ENCODE measurements at places on chromosomes 7 and 10. TPM values are rescaled to one million over a fixed set of nuclear protein-coding genes. Genes with fewer than 3 reads are reported as not detected.

GRCh38 chr7:22776964-22777363, 45.7 kb downstream of the TOMM7 start:
- no peak for DNase-seq

DNA sequence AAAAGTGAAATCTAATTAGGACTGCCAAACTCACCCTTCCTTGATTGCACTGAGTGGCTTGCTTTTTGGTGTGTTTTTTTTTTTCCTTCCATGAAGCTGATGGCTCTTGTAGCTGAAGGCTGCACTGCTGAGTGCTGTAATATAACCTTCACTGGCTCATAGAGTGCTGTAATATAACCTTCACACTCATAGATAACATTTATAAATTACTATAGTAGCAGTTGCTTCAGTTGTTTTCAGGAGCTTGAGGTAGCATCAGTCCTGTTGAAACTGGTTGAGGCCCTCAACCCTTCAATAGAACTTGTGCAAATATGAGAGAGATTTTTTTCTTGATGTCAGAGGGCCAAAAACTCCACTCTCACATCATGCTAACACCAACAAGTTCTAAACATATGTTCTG, 404.9 kb upstream of the MBL2 start:
- DNase-seq: no peak

DNA sequence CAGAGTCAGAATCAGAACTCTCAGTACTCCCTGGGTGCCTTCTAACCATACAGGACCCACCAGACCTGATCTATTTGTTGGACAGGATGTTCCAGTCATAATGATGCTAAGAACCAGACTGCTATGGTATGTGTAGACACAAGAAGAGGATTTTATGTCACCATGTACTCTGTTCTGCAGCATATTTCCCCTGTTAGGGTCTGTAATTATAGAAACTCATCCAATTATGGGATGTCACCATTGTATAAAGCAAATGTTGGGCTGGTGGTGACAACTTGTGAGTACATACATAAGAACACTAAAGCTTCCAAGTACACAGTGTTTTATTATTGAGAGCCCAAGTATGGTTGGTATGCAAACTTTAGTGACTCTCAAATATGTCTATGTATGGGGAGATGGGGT, 67.1 kb upstream of the AGBL3 start:
- no peak for DNase-seq

- DNase-seq: no peak
Measured at GRCh38 chr10:129093641-129094040, 373.4 kb upstream of the MGMT start.

CRTAC1 gene
- total RNA-seq: not detected
